ENCODE measurements at places on chromosomes 13 and 19.

DNA sequence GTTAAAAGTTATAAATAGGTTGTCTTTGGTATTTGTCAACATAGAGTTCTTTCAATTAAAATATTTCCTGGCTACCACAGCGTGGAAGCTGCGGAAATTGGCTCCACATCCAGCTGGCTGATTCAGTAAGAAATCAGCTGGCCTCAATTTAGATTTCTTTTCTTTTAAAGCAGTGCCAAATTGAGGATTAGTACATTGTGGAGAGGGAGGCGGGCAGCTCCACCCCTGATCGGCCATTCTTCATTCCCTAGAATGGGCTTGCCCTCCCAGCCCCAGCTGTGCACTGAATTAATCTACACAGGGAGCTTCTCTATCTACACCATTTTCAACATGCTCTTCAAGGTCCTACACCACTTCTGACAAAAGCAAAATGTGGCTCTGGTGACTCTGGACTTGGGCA is 624.8 kb downstream of the DACH1 start:
- DNase-seq: no peak

- DNase-seq: peak; percentile 80
Measured at GRCh38 chr19:3721131-3721886, 13.1 kb downstream of the TJP3 start.

DNA sequence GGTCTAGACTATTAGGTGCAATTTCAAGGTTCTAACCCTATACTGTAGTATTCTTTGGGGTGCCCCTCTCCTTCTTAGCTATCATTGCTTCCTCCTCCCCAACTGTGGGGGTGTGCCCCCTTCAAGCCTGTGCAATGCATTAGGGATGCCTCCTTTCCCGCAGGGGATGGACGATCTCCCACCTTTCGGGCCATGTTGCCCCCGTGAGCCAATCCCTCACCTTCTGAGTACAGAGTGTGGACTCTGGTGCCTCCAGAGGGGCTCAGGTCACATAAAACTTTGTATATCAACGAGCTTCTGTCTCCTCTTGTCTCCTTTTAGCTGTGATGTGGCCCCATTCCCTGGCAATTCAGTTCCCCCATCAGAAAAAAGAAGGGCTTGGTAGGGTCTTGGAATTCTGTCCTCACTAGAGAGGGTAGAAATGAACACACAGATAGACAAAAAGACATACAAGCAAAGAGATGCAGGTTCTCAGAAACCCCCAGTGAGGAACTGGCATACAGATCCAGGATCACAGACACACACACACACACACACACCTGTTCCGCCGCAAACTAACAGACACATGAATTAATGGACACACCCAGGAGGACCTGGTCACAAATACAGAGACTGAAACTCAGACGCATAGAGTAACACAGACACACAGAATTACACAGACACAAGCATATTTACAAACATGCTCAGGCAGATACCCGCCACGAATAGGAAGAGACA is 2.5 kb upstream of the HNRNPUL1 start:
- peak; percentile 7 for DNase-seq

- no peak for DNase-seq
Measured at GRCh38 chr19:10352764-10353671, 13.6 kb upstream of the ICAM3 start.

GRCh38 chr13:94799299-94799698 is 87.0 kb upstream of the SOX21 start:
- no peak for DNase-seq

- DNase-seq: no peak
Measured at GRCh38 chr13:44920013-44920412, 69.3 kb downstream of the NUFIP1 start.

DNA sequence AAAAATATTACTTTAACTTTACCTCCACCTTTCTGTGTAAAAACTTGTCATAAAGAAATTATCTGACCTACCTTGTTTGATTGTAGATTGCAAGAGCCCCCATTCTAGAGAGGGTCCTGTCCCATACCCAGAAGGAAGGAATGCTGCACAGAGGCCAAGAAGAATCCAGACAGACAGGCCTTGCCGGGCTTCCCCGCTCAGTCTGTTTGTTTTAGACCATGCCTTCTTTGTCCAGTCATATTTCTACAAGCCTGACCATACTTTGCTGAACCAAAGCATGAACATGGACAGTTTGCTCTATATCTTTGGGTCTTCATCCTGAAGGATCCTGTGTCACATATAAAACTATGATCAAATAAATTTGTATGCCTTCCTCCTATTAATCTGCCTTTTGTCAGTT is 95.8 kb upstream of the MYCBP2 start:
- DNase-seq: no peak

All from stimulated activated CD4-positive, alpha-beta T cell treated with anti-CD3 and anti-CD28 coated beads, TNF-alpha, amount 100 ng/mL, for 48 hours (primary cell).